ENCODE measurements at places on chromosomes 1 and 21.

DNA sequence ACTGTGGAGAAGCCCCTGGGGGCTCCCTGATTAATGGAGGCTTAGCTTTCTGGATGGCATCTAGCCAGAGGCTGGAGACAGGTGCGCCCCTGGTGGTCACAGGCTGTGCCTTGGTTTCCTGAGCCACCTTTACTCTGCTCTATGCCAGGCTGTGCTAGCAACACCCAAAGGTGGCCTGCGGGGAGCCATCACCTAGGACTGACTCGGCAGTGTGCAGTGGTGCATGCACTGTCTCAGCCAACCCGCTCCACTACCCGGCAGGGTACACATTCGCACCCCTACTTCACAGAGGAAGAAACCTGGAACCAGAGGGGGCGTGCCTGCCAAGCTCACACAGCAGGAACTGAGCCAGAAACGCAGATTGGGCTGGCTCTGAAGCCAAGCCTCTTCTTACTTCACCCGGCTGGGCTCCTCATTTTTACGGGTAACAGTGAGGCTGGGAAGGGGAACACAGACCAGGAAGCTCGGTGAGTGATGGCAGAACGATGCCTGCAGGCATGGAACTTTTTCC lies 24.8 kb downstream of the PCSK9 start:
- DNase-seq, result no peak

DNA sequence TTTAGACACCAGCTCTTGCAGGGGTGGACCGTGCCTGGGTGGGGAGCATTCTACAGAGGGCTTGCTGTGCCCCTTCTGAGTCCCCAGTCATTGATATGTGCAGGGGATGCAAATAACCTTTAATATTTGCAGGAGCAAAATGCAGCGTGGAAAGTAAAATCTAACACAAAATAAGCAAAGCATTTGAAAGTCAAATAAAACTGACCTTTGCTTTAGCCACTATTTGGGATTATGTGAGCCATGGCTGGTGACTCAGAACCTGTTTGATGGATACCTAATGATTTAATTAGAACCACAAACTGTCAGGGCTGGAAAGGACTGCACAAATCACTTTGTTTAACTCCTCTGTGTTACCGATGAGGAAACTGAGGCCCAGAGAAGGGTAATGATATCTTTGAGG lies 377.5 kb downstream of the HHAT start:
- DNase-seq, result no peak

- no peak for DNase-seq
These were observed 28.8 kb downstream of the EDN2 start for GRCh38 chr1:41455479-41456332.

DNA sequence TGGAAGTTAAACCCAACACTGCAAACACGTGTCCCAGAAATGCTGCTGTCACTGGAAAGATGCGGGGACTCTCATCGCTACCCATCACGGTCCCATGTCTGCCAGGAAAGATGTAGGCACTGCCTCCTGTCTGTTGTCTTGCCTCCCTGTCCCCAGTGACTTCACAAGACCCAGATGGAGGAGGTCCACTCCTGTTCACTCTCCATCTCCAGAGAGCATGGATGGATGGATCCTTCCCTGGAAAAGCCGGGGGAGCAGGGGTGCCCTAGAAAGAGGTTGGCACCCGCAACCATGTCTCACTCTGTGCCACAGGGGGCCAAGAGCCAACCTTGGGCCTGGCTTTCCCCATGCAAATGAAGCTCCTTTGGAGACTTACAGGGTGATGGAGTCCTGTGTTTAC lies 135.5 kb downstream of the GLIS1 start:
- no peak for DNase-seq

DNA sequence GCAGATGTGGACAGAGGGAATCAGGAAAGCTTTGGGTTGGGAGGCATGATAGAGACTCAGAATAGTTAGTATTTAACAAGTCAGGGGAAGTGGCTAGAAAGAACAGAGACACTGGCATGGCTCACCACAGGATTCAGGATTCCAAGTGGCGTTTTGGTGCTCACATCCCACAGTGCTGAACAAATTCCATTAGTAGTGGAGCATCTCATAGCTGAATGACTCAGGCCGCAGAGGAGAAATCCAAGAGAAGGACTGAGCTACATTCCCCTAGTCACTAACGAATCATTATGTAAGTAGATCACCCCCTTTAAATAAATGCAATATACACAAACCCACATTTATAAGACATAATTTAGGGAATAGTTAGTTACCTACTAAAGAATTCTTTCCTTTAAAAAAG lies 5.0 kb upstream of the KCNJ9 start:
- DNase-seq, result no peak

GRCh38 chr21:44510109-44510507 lies 29.9 kb downstream of the KRTAP10-1 start:
- DNase-seq, result no peak

GRCh38 chr21:45509566-45510465 lies 32.4 kb downstream of the SLC19A1 start:
- no peak for DNase-seq

- DNase-seq, result no peak
These were observed 33.6 kb downstream of the PBX1 start for GRCh38 chr1:164592634-164593033.

DNA sequence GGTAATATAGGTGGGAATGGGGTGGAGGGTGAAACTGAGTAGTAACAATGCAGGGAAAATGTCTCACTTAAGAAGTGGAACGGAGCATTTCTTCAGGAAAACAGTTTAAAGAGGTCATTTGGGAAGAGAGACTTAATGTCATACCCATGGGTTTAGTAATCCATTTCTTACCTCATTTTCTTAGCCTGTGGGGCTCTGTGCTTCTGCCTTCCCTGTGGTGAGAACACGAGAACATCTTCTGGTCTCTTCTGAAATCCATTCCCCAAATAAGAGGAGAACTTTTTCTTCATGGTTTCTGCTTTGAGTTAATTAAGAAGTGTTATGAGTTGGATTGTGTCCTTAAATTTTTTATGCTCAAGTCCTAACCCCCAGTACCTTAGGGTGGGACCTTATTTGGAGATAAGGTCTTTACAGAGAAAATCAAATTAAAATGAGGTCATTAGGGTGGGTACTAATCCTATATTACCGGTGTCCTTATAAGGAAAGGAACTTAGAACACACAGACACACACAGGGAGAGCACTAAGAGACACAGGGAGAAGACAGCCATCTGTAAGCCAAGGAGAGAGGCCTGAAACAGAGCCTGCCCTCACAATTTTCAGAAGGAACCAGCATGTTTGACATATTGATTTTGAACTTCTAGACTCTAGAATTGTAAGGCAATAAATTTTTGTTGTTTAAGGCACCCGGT lies 5.4 kb downstream of the CCDC190 start:
- no peak for DNase-seq
